Articular chondrocyte of knee joint (primary cell): ENCODE measurements at places on chromosomes 12 and 14. TPM values are rescaled to one million over a fixed set of nuclear protein-coding genes. Genes with fewer than 3 reads are reported as not detected.

The VPS33A gene
- 23.0 and 25.1 TPM in 2 replicates for total RNA-seq

The PZP gene
- total RNA-seq = not detected in 2 replicates

The SYNE2 gene
- total RNA-seq = 13.6 and 17.2 TPM in 2 replicates

The ASPG gene
- total RNA-seq = 0.13 TPM in 1 of 2 replicates, not detected in the other

The C12orf54 gene
- total RNA-seq = 0.22 TPM in 1 of 2 replicates, not detected in the other

The INSM2 gene
- total RNA-seq = not detected in 2 replicates

The NOPCHAP1 gene
- total RNA-seq = 3.5 and 5.1 TPM in 2 replicates

The ANKRD9 gene
- 7.4 and 11.9 TPM in 2 replicates for total RNA-seq

The KRT77 gene
- total RNA-seq = not detected in 2 replicates

The USP44 gene
- 0.22 and 0.78 TPM in 2 replicates for total RNA-seq

The MCRS1 gene
- total RNA-seq = 36.2 and 45.9 TPM in 2 replicates

The TRIM9 gene
- total RNA-seq = 2.7 and 3.7 TPM in 2 replicates

The CLEC6A gene
- total RNA-seq = not detected in 2 replicates

The IRAK4 gene
- 34.9 and 42.3 TPM in 2 replicates for total RNA-seq

The EPYC gene
- 0.26 and 0.76 TPM in 2 replicates for total RNA-seq

The ZNF641 gene
- 10.6 and 14.3 TPM in 2 replicates for total RNA-seq

The NRIP2 gene
- total RNA-seq = 0.26 and 0.43 TPM in 2 replicates
